ENCODE measurements at places on chromosomes 2 and 18.

DNA sequence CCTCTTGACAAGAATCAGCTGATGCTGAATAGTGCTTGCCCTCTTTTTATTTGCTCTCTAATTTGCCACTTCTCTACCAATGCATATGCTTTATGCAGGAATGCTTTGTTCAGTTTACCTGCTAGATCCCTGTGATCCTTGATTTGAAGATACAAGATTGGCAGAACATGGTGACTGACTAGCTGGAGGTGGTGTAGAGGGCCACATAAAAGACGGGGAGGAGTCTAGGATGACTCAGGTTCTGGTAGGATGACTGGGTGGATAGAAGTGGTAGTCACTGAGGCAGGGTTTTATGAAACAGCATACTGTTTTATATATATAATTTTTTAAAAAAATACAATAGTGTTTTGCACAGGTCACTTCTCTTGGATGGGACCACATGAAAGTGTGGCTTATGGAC, 6.3 kb upstream of the ADGRF3 start:
- DNase-seq, result no peak

DNA sequence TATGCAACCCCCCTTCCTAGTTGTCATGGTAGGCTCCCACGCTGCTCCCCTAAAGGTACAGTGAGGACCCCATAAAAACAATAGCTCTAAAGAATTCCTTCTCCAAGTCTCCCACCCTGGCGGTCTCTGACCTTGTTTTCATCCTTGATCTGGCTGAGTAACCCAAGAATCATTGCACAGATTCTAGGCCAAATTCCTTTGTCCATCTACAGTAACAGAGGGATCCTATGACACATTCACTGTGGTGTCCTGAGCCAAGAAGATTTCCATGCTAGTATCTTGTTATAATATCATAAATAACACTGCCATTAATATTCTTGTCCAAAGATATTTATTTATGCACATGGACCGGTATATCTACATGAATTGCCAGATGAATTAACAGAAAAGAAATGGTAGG, 240.2 kb downstream of the CYP26B1 start:
- no peak for DNase-seq

GRCh38 chr2:216057688-216058193, 23.9 kb downstream of the PECR start:
- no peak for DNase-seq

GRCh38 chr2:203582468-203582867, 47.4 kb upstream of the RAPH1 start:
- DNase-seq, result no peak

DNA sequence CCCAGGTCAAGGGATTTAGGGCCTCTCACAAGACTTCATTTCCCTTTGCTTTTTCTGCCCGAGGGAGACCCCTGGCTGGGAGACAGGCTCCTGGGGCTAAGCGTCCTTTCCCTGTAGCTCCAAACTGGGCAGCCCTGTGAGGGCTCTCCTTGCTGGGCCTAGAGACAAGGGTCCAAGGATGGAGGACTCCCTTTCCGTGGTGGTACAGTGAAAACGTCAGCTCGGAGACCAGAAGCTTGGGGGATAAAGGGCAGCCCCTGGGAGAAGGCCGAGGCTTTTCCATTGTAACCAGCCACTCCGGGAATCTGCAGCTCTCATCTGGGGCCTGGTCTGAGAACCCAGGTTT, 2.3 kb downstream of the SIX2 start:
- DNase-seq, result no peak

GRCh38 chr18:64747803-64748202, 598.9 kb upstream of the LINC00305 start:
- no peak for DNase-seq

GRCh38 chr2:62363166-62363565, 142.8 kb downstream of the TMEM17 start:
- no peak for DNase-seq

DNA sequence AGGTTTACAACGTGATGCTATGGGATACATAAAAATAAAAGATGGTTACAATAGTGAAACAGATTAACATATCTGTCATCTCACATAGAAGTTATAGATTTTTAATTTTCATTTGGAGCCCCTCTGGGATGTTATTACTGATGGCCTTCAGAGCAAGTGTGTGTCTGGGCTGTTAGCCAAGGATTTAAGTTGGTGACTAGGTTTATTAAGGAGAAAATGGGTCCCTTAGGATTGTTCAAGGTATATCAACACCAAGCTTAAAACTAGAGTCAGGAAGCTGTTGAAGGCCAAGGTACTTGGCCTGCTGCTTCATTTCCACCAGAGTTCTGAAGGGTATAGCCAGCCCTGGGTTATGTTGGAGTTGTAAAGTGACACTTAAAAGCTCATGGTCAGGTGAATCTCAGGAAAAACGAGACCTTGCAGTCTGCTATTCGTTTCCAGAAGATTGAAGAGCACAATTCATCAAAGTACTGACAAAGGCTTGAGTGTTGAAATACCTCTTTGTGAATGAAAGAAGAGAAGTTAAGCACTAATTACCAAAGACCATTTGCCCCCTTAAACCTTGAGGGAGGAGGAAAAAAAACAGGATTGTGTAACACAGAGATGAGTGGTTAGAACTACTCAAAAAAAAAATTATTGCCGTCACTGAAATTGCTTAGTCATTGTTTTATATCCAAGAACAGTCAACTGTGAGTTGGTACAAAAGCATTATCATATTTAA, 48.4 kb downstream of the MAP2 start:
- DNase-seq, result no peak

All from substantia nigra (tissue), 51 donors.